ENCODE measurements at places on chromosomes 5 and 9.

DNA sequence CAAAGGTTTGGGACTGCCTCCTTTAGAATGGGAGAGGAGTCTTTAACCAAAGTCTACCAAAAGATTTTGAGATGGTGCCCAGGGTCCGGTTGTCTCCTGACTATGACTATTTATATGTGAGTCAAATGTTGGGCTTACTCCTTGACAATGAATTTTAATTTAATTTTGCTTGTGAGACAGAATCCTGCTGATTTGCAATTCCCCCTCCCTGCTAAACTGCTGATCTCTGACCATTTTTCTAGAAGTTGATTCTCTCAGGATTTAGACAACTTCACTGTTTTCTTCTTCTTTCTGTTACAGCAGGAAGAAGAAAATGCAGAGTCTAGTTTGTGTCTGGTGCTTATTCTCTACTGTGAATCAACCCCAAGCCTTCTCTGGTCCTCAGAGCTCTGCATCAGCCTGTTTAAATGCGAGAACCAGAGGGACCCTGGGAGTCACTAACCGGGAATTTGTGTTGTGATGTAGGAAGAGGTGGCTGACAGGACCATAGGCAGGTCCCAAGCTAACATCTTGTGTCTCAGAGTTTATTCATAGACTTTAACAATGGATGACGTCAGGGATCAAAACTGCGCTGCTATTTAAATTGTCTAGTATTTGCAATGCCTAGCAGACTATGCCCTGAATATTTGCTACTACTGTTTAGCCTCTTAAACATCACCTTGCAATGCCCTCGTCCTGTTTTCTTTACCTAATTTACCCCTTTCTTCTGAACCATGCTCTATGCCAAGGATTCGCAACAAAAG, 124.0 kb upstream of the TAF11L2 start:
- DNase-seq, result no peak

GRCh38 chr5:116651653-116652052, 77.0 kb upstream of the SEMA6A start:
- DNase-seq, result no peak

DNA sequence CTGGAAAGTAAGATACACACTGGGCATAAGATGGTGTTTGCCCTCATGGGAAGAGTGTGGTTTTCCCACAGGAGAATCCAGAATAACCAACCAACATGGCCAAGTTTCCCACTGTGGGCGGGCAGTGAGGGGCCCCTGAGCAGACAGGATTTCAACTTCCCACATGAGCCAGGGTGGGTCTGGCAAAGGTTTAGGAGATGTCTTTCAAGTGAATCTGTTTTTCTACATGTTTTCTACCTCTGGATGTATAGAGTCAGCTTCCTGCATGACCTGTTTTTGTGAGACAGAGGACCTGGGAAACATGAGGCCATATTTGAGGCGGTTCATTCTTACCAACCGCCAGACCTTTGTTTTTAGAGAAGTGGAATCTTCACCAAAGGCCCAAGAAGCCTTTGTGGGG, 100.5 kb downstream of the TLE4 start:
- no peak for DNase-seq

DNA sequence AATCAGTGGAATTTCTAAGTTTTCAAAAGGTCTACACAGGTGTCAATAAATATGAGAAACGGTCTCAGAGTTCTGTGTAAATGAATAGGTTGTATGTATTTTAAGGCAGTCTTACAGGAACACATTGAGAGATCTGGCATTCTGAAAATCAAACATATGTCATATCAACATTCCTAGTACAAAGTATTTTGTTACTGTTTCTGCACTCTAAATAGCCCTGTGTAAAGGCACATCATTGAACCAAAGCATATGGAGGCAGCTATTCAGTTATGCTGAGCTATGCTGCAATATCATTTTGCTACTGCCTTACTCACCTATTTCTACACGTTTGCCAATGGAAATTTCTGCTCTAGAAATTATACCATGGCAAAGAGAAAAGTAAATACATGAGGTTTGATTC, 379.1 kb downstream of the KIAA0825 start:
- DNase-seq, result no peak

GRCh38 chr9:3793971-3794383, 268.2 kb upstream of the RFX3 start:
- DNase-seq, result no peak

DNA sequence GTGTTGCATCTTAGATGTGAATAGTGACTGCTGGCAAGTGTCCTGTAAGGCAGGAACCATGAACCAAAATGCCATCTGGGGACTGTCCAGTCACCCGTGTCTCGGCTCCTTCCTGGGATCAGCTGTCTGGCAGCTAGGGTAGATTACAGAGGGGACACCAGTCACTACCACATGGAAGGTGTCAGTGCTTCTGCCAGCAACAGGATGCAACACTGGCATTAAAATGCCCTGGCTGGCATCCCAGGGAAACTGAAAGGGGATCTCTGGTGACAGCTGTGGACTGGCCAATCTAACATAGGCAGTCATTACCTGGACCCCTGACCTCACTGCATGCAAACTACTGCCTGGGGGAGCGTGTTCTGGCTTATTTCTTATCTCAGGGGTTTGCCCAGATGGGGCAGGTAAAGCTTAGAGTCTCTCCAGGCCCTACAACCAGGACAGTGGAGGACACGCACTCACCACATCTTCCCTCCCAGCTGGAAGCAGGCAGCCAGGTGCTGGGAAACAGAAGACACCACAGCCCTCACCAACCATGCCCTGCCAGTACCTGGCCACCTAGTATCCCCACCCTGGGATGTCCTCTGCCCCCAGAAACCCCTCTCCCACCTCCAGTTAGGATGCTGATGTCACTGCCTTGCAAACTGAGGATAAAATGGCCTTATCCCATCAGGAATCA, 83.8 kb downstream of the SEMA4D start:
- DNase-seq, result no peak

GRCh38 chr5:77643654-77644370, 5.3 kb upstream of the OTP start:
- DNase-seq, result no peak

DNA sequence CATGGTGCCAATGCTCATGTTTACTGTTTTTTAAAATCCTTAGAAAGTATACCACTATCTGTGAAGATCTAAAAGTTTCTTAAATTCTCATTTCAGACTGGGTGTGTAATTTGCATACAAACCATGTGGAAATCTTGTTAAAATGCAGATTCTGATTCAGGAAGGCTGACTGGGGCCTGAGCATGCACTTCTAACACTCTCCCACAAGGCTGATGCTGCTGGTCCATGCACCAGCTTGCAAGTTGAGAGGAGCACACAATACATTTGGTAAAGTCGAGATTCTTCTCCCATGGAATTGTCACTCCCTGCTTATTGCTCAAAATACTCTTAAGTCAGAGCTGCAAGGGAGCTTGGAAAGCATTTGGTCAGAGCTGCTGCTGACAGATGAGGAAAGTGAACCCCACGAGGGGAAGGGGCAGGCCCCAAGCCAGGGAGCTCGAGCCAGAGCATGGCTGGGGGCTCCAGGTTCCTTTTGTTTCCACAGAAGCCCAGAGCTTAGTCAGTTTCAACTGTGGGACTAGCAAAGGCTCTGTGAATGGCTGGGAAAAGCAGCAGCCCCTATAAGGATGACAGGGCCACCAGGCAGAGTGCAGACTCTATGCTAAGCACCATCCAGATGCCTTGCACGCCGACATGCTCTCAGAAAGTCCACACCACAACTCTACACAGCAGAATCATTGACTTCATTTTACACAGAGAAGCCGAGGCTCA, 93.5 kb upstream of the HAND1 start:
- DNase-seq, result no peak

DNA sequence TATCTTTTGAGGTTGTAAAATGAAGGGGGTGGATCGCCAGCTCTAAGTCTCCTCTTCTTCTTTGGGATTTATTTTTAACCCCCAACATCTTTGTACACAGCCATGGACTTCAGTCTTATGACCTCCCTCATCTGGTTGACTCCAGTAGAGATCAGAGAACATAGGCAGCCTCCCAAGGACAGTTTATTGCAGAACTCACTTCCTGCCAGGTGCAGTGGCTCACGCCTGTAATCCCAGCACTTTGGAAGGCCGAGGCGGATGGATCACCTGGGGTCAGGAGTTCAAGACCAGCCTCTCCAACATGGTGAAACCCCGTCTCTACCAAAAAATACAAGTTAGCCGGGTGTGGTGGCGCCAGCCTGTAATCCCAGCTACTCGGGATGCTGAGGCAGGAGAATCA, 2.8 kb upstream of the BHMT start:
- DNase-seq, result no peak

GRCh38 chr5:93100428-93100827, 480.6 kb downstream of the NR2F1-AS1 start:
- DNase-seq, result no peak

GRCh38 chr5:149211566-149211965, 60.1 kb upstream of the AFAP1L1 start:
- DNase-seq, result no peak

DNA sequence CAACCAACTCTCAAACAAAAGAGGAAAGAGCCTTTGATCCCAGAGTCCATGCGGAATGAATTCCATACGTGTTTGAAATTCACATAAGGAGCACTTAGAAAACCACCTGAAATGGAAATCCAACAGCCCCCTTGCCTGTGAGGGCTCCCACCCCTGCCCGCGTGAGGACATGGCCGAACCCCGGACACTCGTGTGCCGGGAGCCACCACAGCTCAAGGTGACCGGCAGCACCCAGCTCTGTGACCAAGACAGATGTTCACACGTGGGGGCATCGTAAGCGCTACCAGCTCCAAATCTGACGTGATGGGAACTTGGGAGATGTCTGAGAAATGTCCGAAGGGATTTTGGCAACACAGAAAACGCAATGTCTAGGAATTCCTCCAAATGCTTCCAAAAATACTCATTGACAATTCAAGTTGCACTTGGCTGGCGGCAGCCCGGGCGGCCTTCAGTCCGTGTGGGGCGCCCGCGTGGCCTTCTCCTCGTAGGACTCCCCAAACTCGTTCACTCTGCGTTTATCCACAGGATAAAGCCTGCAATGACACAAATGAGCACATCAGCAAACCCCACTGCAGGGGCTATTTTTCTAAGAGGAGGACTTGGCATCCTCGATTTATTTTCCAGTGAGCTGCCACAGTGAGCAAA, 23.2 kb upstream of the TERT start:
- DNase-seq, result no peak

GRCh38 chr9:106868565-106868964, 5.6 kb downstream of the ZNF462 start:
- no peak for DNase-seq

DNA sequence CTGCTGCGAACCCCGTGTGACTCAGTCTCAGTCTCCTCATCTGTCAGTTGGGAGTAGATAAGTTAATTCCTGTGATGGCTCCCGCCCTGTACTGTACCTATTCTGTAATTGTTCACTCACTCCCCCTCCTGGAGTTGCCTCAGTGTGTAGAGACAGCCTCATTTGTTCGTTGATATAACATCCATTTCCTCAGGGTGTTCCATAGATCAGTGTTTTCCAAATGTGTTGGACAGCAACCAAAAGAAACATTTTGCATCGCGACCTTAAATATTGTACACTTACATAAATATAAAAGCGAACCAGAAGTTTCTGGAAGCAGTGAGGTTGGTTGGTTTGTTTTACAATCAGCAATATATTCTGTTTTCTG, 698 bp downstream of the NFX1 start:
- no peak for DNase-seq

- no peak for DNase-seq
Observed at GRCh38 chr9:31601666-31602065, 782.8 kb upstream of the ACO1 start.

- DNase-seq, result peak; percentile 55
Observed at GRCh38 chr5:142356349-142356715, 31.5 kb upstream of the SPRY4 start.

DNA sequence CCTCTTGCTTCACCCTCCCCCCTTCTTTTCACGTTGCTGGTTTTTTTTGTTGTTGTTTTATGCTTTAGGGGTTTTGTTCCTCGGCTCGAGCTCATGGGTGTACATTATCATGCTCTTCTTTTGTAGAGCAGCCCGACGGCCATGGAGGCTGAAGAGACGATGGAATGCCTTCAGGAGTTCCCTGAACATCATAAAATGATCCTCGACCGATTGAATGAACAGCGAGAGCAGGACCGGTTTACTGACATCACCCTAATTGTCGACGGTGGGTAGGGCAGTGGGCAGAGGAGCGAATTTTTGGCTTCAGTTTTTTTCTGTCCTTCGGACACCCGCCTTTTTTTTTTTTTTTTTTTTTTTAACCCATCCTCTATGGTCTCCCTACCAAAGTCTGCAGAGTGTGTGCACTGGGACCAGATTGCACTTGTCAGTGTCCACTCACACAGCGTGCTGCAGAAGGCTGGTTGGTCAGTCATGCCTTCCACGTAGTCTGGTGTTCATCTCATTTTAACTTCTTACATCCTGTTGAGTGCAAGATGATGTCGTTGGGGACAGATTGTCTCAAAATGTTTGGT, 1.3 kb downstream of the ZNF131 start:
- DNase-seq, result peak; percentile 66

- no peak for DNase-seq
Observed at GRCh38 chr5:1962619-1963355, 80.1 kb upstream of the IRX4 start.

- no peak for DNase-seq
Observed at GRCh38 chr5:76451031-76451701, 48.1 kb downstream of the IQGAP2 start.

GRCh38 chr5:174335682-174336364, 290.3 kb downstream of the NSG2 start:
- no peak for DNase-seq

GRCh38 chr9:111955048-111955447, 58.4 kb downstream of the UGCG start:
- no peak for DNase-seq

DNA sequence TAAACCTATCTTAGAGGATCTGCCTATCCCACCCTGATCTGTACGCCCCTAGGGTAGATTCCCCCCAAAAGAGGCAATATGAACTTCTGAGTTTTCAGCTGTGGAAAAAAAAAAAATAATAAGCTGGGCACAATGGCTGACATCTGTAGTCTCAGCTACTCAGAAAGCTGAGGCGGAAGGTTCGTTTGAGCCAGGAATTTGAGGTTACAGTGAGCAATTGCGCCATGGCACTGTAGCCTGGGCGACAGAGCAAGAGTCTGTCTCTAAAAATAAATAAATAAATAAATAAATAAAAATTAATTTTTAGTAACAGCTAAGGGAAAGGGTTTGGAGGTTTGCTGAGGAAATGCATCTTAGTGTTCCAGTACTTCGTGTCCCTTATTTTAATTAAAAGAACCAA, 21.1 kb upstream of the SLC28A3 start:
- DNase-seq, result no peak

- DNase-seq, result no peak
Observed at GRCh38 chr5:56617998-56618397, 197.4 kb upstream of the MAP3K1 start.

- DNase-seq, result no peak
Observed at GRCh38 chr5:1883925-1884677, 1.4 kb upstream of the IRX4 start.

- no peak for DNase-seq
Observed at GRCh38 chr9:34372467-34373011, 4.2 kb downstream of the MYORG start.

- DNase-seq, result no peak
Observed at GRCh38 chr5:158943569-158943968, 156.1 kb downstream of the EBF1 start.

All from hepatic stellate cell (primary cell).